ENCODE measurements at places on chromosomes 11 and 22. TPM values are rescaled to one million over a fixed set of nuclear protein-coding genes. Genes with fewer than 3 reads are reported as not detected.
A peak's percentile ranks its signal among the peaks of the same experiment; 100 is the strongest.

- peaks cover 2% of the 10 kb centered on the region for H3K27me3 ChIP-seq
- H3K27ac ChIP-seq, result peak overlapping the region; percentile 80
- no peak for DNase-seq
- H3K36me3 ChIP-seq, result no peaks in the 10 kb centered on the region
- peaks cover 12% of the 10 kb centered on the region for H3K4me1 ChIP-seq
Observed at GRCh38 chr22:35257002-35257320, 332 bp upstream of the HMGXB4 start.

DNA sequence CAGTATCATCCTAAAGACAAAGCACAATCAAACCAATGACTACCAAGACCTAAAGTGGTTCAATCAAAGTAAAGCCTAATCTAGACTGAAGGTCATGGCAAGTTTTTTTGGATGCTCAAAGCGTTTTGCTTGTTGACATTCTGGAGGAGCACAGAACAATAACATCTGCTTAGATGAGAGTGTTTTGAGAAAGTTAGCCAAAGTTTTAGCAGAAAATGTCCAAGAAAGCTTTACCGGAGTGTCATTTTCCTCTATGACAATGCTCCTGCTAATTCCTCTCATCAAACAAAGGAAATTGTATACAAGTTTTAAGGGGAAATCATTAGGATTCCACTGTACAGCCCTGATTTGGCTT is 256.9 kb upstream of the FAT3 start:
- no peak for DNase-seq
- H3K4me3 ChIP-seq, result no peak overlapping the region
- H3K36me3 ChIP-seq, result no peaks in the 10 kb centered on the region
- H3K27me3 ChIP-seq, result no peaks in the 10 kb centered on the region
- no peak overlapping the region for H3K27ac ChIP-seq

DNA sequence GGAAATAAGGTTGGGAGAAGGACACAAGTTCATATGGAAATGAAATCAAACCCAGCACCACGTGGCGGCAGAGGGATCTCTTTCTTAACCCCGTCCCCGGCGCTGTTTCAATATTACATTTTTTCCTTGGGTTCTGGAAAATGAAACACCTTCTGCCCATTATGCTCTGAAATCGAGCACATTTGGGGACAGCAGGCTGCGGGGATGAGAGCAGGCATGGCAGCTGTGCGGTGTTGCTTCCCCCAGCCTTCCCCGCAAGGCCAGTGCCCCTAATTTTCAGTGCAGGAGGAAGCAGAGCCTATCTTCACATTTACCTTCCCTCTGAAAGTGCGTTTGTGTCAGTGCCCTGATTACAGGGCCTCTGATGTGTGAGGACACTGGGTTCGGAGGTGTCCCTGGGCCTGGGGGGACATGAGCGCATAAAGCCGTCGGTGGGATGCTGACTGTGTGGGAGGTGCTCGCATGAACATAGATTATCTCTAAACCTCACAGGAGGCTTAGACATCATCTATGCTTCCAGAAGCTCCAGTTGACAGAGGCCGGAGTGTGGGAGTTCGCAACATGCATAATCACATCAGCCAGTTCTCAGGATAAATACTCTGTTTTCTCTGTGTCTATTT is 921.3 kb downstream of the BRD1 start:
- H3K4me3 ChIP-seq, result no peak overlapping the region
- H3K27me3 ChIP-seq, result no peaks in the 10 kb centered on the region
- H3K27ac ChIP-seq, result no peak overlapping the region
- H3K36me3 ChIP-seq, result no peaks in the 10 kb centered on the region

DNA sequence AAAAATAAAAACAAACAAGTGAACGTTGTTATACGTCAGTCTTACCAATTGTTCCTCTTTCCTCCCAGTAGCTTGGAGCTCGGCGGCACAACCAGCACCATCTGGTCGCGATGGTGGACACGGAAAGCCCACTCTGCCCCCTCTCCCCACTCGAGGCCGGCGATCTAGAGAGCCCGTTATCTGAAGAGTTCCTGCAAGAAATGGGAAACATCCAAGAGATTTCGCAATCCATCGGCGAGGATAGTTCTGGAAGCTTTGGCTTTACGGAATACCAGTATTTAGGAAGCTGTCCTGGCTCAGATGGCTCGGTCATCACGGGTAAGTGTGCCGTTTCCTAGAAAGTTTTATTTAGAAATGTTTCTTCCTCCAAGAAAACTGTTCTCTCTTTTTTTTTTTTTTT is 47.9 kb downstream of the PPARA start:
- no peaks in the 10 kb centered on the region for H3K36me3 ChIP-seq
- DNase-seq, result no peak
- no peak overlapping the region for H3K4me3 ChIP-seq
- H3K4me1 ChIP-seq, result no peaks in the 10 kb centered on the region
- no peaks in the 10 kb centered on the region for H3K27me3 ChIP-seq

DNA sequence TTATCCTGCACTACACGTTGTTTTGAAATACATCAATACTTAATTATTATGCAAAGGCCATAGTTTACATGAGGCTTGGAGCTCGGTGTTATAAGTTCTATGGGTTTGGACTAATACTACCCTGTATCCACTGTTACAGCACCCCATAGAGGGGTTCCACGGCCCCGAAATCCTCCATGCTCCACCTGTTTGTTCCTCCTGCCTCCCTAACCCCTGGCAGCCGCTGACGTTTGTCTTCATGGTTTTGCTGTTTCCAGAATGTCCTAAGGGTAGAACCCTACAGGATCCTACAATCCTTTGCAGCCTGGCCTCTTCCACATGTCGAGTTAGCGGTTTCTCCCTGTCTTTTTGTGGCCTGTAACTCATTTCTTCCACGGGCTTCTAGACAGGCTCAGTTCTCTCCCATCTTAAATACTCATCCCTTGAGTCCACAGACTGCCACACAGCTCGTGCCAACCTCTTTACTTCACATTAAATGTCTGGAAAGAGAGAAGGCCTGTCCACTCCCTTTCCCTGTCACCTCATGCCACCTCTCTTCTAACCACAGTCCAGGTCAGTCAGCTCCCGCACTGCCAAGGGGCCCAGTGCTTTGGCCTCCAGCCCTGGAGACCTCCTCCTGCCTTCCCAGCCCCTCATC is 42.4 kb upstream of the TH start:
- H3K36me3 ChIP-seq, result no peaks in the 10 kb centered on the region
- H3K27me3 ChIP-seq, result no peaks in the 10 kb centered on the region
- H3K4me1 ChIP-seq, result no peaks in the 10 kb centered on the region
- no peak overlapping the region for H3K4me3 ChIP-seq

GRCh38 chr11:95652002-95652472 is 137.5 kb downstream of the FAM76B start:
- DNase-seq, result peak; percentile 74
- no peak overlapping the region for H3K4me3 ChIP-seq
- H3K27me3 ChIP-seq, result peaks cover 2% of the 10 kb centered on the region
- no peaks in the 10 kb centered on the region for H3K36me3 ChIP-seq
- H3K4me1 ChIP-seq, result no peaks in the 10 kb centered on the region
- no peak overlapping the region for H3K27ac ChIP-seq

- peak overlapping the region; percentile 91 for H3K27ac ChIP-seq
- H3K36me3 ChIP-seq, result no peaks in the 10 kb centered on the region
- no peaks in the 10 kb centered on the region for H3K27me3 ChIP-seq
- DNase-seq, result peak; percentile 21
- H3K4me1 ChIP-seq, result peaks cover 83% of the 10 kb centered on the region
Observed at GRCh38 chr11:114163830-114164401, 104.4 kb downstream of the ZBTB16 start.

- DNase-seq, result no peak
- H3K4me3 ChIP-seq, result no peak overlapping the region
- no peaks in the 10 kb centered on the region for H3K27me3 ChIP-seq
- no peak overlapping the region for H3K27ac ChIP-seq
- no peaks in the 10 kb centered on the region for H3K36me3 ChIP-seq
Observed at GRCh38 chr11:29713831-29714320, 303.0 kb downstream of the KCNA4 start.

DNA sequence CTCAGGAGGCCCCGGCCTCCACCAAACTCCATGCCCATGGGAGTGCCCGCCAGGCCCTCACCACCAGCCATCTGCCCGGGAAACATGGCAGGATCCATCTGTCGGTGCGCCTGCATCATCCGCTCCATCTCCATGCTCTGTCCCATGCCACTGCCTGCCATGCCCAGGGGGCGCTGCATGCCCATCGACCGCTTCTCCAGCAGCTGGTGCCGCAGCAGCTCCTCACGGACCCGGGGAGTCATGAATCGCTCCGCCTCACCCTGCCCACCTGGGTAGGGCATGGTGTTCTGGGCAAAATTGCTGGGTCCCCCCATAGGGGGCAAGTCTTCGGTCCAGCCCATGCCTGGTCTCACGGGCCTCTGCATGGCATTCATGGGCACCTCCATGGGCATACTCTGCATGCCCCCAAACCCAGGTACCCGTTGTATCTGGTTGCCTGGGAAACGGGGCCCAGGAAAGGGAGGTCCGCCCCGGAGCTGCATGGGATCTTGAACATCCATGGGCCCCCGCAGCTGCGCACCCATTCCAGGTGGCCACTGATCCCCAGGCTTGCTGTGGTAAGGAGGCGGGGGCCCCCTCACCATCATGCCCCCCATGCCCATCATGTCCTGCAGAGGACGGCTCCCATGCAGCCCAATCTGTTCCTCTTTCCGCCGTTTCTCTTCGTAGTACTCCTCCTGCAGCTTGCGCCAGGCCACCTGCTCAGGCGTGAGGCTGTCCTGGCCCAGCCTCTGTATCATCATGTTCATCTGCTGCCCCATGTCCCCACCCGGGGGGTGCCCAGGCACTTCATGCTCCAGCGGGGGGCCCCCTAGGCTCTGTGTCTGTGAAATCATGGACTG is 18.0 kb downstream of the CXCR5 start:
- DNase-seq, result no peak
- H3K4me1 ChIP-seq, result no peaks in the 10 kb centered on the region
- H3K36me3 ChIP-seq, result peaks cover 4% of the 10 kb centered on the region
- H3K27ac ChIP-seq, result no peak overlapping the region
- H3K27me3 ChIP-seq, result no peaks in the 10 kb centered on the region

DNA sequence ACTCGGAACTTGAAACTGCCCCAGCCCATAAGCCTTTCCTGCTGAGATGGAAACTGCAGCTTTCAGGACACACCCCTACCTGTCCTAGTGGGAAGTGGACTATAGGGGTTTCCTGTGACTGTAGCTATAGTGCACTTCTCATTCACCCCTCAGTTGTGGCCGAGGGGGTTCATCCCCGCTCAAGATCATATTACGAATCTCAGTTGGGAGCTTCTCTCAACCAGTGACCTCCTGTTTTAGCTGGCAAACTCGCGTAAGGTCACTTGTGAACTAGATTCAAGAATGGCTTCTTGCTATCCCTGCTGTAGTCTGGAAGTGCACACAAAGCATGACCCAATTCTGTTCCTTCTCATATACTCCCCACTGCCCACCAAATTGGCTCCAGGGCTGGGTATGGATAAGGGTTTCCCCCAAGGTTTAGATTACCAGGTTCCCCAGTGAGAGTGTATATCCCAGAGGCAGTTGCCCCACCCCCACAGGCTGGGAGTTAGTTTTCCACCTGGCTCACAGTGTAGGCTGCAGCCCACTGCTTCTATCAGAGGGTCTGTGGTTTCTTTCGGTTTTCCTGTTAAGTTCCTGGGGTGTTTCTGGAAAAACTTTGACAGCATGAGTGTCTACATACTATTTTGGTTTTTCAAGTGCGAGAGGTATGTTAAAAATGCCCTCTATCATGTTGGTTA is 812.9 kb downstream of the JRKL start:
- no peaks in the 10 kb centered on the region for H3K4me1 ChIP-seq
- DNase-seq, result no peak
- no peak overlapping the region for H3K4me3 ChIP-seq
- no peak overlapping the region for H3K27ac ChIP-seq
- no peaks in the 10 kb centered on the region for H3K27me3 ChIP-seq
- H3K36me3 ChIP-seq, result no peaks in the 10 kb centered on the region

GRCh38 chr11:20126724-20127123 is 33.6 kb downstream of the DBX1 start:
- no peaks in the 10 kb centered on the region for H3K36me3 ChIP-seq
- no peak for DNase-seq
- H3K4me3 ChIP-seq, result no peak overlapping the region

GRCh38 chr11:123082977-123083376 is 21.0 kb upstream of the HSPA8 start:
- H3K27me3 ChIP-seq, result no peaks in the 10 kb centered on the region
- no peaks in the 10 kb centered on the region for H3K36me3 ChIP-seq
- peak overlapping the region; percentile 3 for H3K4me3 ChIP-seq
- peak overlapping the region; percentile 74 for H3K27ac ChIP-seq

GRCh38 chr11:57903441-57904123 is 120.1 kb upstream of the OR9Q1 start:
- H3K27me3 ChIP-seq, result no peaks in the 10 kb centered on the region
- DNase-seq, result no peak
- no peaks in the 10 kb centered on the region for H3K36me3 ChIP-seq
- no peak overlapping the region for H3K4me3 ChIP-seq
- H3K4me1 ChIP-seq, result no peaks in the 10 kb centered on the region
- no peak overlapping the region for H3K27ac ChIP-seq

- peak overlapping the region; percentile 94 for H3K27ac ChIP-seq
- no peaks in the 10 kb centered on the region for H3K27me3 ChIP-seq
- no peak overlapping the region for H3K4me3 ChIP-seq
- peak; percentile 78 for DNase-seq
Observed at GRCh38 chr22:25025491-25026400, 73.2 kb downstream of the KIAA1671 start.

NFAM1 gene
- total RNA-seq, result not detected
